Activated T-cell treated with anti-CD3 and anti-CD28 coated beads, Interleukin-2, amount 50 U/mL, for 72 hours (primary cell): ENCODE measurements at places on chromosomes 2 and 18. TPM values are rescaled to one million over a fixed set of nuclear protein-coding genes. Genes with fewer than 3 reads are reported as not detected.

- H3K4me1 ChIP-seq, result no peaks in the 10 kb centered on the region
- no peak overlapping the region for H3K27ac ChIP-seq
- H3K36me3 ChIP-seq, result no peaks in the 10 kb centered on the region
- H3K4me3 ChIP-seq, result no peak overlapping the region
- DNase-seq, result no peak
Measured at GRCh38 chr2:211760103-211760502, 778.5 kb downstream of the ERBB4 start.

- peaks cover 14% of the 10 kb centered on the region for H3K4me1 ChIP-seq
- H3K27me3 ChIP-seq, result peaks cover 17% of the 10 kb centered on the region
- H3K36me3 ChIP-seq, result peaks cover 6% of the 10 kb centered on the region
- H3K27ac ChIP-seq, result no peak overlapping the region
- no peak overlapping the region for H3K4me3 ChIP-seq
- DNase-seq, result no peak
Measured at GRCh38 chr2:63658176-63658968, 69.6 kb downstream of the MDH1 start.

- H3K4me1 ChIP-seq, result no peaks in the 10 kb centered on the region
- H3K27me3 ChIP-seq, result no peaks in the 10 kb centered on the region
- peaks cover 8% of the 10 kb centered on the region for H3K36me3 ChIP-seq
- H3K27ac ChIP-seq, result no peak overlapping the region
Measured at GRCh38 chr2:239105234-239105633, 257.3 kb downstream of the TWIST2 start.

- no peaks in the 10 kb centered on the region for H3K36me3 ChIP-seq
- peak overlapping the region; percentile 89 for H3K4me3 ChIP-seq
- peak overlapping the region; percentile 86 for H3K27ac ChIP-seq
- DNase-seq, result peak; percentile 48
- no peaks in the 10 kb centered on the region for H3K27me3 ChIP-seq
Measured at GRCh38 chr2:88692187-88692586, 714 bp downstream of the RPIA start.

TP53I3 gene
- 4.0 TPM for total RNA-seq

KCNK3 gene
- not detected for total RNA-seq
